Prostate gland (tissue), 2 donors: ENCODE measurements at places on chromosomes 1 and 21. TPM values are rescaled to one million over a fixed set of nuclear protein-coding genes. Genes with fewer than 3 reads are reported as not detected.

- DNase-seq: no peak
These were observed 333.8 kb upstream of the PTBP2 start for GRCh38 chr1:96387785-96388184.

DNA sequence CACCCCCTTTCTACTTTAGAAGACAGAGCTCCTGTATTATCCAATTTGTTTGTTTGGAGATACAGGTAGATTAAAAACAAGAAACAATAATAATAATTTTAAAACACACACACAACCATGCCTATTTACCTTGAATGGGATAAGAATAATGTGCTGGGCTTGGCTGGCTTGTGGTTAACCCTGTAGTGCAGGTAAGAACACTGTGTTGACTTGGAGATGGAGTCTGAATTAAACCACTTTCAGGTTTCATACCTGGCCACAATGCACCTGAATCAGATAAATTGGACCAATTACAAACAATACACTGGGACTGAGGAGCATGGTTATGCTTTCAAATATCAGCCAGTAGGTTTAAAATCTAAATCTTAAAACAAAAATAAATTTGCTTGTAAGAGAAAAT lies 60.8 kb downstream of the EYA3 start:
- DNase-seq: no peak

LHX4 gene
- total RNA-seq: not detected

SERPINC1 gene
- total RNA-seq: not detected

- DNase-seq: no peak
These were observed 215.9 kb upstream of the L1TD1 start for GRCh38 chr1:61978796-61979195.

DNA sequence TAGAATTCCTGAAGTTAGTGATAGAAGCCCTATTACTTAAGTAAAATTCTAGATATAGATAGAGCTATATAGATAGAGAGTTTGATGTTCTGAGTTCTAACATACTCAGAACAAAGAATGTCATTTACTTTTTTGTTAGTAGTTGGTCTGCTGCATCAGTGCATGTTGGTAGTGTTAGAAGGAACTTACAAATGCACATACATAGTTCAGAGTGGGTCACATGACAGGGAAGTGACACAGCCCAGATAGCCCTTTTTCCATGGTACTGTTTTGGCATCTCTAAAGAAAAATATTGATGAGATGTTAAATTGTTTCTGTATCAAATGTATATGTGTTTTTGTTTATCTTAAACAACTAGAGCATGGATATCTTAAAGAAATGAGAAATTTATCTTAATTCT lies 45.7 kb downstream of the DHX9 start:
- no peak for DNase-seq

DNA sequence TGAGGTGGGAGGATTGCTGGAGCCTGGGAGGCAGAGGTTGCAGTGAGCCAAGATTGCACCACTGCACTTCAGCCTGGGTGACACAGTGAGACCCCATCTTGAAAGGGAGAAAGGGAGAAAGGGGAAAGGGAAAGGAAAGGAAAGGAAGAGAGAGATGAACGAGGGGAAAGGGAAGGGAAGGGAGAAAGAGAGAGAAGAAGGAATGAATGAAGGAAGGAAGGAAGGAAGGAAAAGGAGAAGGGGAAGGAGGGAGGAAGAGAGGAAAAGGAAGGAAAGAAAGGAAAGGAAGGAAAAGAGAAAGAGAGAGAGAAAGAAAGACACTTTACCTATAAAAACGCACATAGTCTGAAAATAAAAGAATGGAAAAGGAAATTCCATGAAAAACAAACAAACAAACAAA lies 18.0 kb downstream of the ZNF695 start:
- no peak for DNase-seq

DNA sequence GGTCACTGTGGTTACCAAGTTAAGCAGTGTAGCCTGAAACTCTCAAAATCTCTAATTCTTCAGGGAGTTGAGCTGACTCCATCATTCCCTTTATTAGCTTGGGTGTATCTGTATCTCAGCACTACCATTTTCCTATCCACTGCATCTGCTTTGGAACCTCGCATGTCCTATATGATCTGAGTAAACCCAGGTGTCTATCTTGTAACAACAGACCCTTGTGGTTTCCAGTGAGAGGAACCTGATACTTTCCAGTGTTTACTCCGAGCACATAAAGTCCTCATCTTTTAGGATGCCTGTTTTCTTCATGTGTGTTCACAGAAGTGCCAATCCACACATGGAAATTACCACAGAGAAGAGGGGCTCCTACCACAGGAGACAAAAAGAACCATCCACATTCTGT lies 650.4 kb downstream of the LMO4 start:
- DNase-seq: no peak

GRCh38 chr1:103108376-103109150 lies at the start of gene COL11A1:
Gene COL11A1, minus strand, starts transcription at chr1:103108522. Its CDS starts 344 bp downstream, at chr1:103108178.
- no peak for DNase-seq

GRCh38 chr1:179921981-179922872 lies 32.4 kb upstream of the CEP350 start:
- no peak for DNase-seq

GRCh38 chr1:206679738-206680211 lies 4.9 kb upstream of the MAPKAPK2 start:
- DNase-seq: no peak

DIO1 gene
- total RNA-seq: 0.23 TPM

CRYZ gene
- 21.2 TPM for total RNA-seq

- no peak for DNase-seq
These were observed 52.8 kb upstream of the HNRNPU start for GRCh38 chr1:244917073-244917670.

CRNN gene
- 0.62 TPM for total RNA-seq

PRDM16 gene
- total RNA-seq: 6.5 TPM

DNA sequence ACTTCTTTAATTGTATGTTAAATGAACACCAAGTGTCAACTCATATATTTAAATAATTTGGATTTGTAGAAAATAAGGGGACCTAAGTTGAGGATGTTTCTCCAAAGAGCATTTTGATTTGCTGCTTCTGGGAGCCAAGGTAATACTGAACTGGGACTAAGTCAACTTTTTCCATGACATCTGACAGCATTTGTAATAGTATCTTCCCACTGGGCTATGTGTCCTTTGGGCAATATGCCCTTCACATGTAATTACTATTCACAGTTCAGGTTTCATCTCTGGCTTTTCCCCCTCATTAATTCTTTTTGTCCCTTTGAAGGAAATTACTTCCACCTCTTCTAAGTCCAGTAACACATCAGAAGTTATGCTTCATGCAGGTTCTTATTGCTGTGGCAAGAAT lies 36.7 kb upstream of the HP1BP3 start:
- DNase-seq: no peak

GRCh38 chr1:155205969-155206593 lies 1.6 kb downstream of the THBS3 start:
- DNase-seq: no peak

NGF gene
- total RNA-seq: 1.1 TPM

GRCh38 chr1:86150553-86151055 lies 6.0 kb downstream of the COL24A1 start:
- no peak for DNase-seq

GRCh38 chr1:61687901-61688300 lies 37.0 kb downstream of the TM2D1 start:
- no peak for DNase-seq

DNA sequence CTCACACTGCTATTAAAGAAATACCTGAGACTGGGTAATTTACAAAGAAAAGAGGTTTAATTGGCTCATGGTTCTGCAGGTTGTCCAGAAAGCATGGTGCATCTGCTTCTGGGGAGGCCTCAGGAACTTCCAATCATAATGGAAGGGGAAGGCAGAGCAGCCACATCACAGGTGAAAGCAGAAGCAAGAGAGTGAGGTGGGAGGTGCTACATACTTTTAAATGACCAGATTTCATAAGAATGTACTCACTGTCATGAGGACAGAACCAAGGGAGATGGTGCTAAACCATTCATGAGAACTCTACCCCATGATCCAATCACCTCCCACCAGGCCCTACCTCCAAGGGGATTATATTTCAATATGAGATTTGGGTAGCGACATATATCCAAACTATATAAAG lies 55.7 kb downstream of the MRPL39 start:
- DNase-seq: no peak

PEX14 gene
- 34.7 TPM for total RNA-seq

- no peak for DNase-seq
These were observed 91.4 kb upstream of the ARHGEF16 start for GRCh38 chr1:3363023-3363422.

DNA sequence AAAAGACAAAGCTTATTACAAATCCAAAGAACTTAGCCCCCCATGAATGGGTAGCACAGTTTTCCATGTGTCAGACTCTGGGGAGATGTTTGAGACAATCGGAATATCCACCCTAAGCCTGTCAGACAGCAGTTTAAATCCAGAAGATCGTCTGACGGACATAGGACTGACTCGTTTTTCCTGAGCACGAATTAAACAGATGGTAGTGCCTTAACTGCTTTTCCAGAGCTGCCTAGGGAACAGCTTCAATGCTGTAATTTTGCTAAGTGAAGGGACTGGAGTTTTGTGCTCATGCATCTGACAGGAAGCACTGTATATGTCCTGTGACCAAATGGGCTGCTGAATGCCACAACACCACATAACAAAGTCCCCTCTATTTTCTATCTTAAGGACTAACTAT lies 48.6 kb downstream of the PCNX2 start:
- no peak for DNase-seq

TRIM46 gene
- 1.6 TPM for total RNA-seq

DNA sequence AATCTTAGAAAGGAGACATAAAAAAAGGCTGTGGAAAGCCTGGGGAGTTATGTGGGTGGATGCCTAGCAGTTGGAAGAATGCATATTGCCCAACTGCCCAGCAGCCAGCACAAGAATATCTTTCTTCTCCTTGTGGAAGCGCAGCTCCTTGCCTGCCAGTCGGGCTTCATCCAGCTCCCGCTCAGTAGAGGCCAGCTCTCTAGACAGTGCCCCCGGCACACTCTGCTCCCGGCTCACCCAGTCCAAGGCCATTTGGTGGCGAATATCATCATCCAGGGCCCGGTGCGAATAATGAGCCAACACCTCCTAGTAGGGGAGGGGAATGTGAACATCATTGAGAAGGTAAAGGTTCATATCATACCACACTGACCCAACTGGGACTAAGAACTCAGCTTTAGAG lies 9.0 kb upstream of the RBM8A start:
- no peak for DNase-seq

- DNase-seq: no peak
These were observed 9.2 kb downstream of the SFT2D2 start for GRCh38 chr1:168234846-168235547.

GRCh38 chr1:184836934-184837895 lies 82.6 kb upstream of the EDEM3 start:
- no peak for DNase-seq

GRCh38 chr1:221087919-221088318 lies 208.7 kb downstream of the HLX start:
- no peak for DNase-seq

DNA sequence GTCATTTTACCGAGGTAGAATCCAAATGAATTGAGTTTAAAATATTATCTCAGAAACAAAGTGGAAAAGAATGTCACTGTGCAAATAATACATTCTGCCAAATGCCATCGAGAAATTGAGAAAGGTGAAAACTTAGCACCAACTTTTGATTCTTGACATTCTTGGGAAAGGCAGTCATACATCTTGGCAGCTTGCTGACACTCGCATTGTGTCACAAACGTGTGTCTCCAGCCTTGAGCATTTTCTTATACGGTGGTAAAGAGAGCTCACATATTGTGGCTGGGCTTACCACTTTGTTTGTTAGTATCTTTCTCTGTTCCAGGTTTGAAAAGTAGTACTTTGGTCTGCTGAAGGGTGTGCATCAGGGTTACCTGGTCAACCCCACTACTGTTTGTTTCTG lies 1456.1 kb downstream of the BRINP3 start:
- DNase-seq: no peak

DNA sequence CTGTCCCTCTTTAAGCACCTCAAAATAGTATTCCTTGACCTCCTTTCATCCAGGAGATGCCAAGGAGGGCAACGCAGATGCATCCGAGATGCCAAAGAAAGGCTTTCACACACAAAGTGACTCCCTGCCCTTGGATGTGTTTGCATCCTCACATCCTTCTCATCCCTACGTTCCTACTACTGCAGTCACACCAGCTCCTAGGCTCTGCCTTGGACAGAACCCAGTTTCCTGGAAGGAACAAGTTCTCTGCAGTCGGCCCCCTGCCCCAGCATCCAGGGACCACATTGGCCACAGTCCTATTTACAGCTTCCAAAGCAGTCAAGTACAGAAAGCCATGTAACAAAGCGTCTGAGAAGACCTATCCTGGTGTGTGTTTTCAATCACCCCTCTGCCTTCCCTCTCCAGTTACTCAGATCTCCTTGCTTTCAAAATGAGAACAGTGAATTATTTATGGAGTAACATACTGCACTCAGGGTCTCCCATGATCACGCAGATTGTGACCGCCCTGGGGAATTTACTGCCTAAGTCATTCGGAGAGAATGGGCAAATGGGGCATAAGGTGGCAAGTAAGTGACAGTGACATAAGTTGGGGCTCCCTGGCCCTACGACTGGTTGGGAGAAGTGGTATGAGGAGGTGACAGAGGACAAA lies 21.8 kb upstream of the SRP9 start:
- DNase-seq: no peak

DNA sequence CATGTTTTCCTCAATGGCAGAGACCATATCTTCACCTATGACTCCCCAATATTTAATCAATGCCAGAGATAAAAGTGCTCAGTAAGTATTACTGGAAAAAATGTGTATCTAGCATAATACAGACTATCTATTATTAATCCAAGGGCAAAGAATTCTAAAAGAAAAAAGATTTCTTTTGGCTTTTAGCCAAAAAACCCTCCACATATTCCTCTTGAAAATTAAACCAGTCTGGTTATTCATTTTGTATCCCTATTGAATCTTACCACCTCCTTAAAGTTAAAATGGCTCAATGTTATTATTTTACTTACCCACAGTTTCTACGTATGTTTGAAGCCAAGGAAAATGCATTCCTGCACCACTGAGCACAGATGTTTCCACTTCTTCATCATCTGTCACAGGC lies 1.6 kb downstream of the TAF1A start:
- DNase-seq: no peak
